Hematopoietic multipotent progenitor cell treated with erythropoietin and hydrocortisone succinate and interleukin-3 and kit ligand, for 15 days (in vitro differentiated cells): ENCODE measurements at places on chromosomes 3 and 15.

DNA sequence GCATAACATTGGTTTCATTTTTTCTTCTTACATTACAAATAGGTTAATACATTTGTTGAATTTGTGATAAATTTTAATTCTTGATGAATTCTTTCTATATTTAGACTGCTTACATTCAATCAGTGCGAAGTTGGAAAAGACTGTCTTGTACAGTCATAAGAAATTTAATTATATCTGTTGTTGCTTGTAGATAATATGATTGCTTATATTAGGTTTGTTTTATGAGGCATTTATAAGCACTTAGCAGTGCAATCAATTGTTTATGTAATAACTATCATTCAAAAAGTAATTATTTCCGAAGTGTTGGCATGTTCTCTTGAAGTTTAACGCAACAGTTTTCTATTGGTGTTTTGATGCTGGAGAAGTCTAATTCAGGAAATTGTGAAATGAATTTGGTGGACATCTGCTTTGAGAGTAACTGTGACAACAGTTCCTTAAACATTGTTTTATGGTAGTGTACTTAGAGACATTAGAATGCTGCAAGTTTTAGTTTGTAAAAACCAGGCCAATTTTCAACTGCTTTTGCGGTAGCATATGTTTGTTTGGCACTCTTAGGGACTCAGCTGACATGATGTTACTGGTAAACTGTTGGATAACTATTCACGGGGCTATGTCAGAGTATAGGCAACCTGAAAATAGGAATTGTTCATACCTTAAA is 99.7 kb downstream of the NAALADL2 start:
- DNase-seq = no peak

DNA sequence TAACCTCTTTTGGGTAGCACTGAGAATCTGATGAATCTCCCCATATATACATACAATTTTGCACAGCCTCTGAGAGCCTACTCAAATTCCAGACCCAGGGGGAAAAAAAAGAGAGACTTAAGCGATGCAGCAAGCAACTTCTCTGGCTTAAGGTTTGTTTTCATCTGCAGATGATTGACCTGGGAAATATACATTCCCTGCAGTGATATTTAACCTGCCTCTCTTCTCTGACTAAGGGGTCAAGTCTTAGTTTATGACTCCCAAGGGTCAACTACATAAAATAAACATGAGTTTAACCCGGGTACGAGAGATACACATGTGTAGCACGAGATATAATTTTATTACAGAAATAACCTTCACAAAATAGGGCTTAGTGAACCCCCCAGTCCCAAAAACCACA is 737.8 kb downstream of the TUSC7 start:
- no peak for DNase-seq

- no peak for DNase-seq
Observed at GRCh38 chr3:122091602-122092295, 36.6 kb downstream of the CD86 start.

DNA sequence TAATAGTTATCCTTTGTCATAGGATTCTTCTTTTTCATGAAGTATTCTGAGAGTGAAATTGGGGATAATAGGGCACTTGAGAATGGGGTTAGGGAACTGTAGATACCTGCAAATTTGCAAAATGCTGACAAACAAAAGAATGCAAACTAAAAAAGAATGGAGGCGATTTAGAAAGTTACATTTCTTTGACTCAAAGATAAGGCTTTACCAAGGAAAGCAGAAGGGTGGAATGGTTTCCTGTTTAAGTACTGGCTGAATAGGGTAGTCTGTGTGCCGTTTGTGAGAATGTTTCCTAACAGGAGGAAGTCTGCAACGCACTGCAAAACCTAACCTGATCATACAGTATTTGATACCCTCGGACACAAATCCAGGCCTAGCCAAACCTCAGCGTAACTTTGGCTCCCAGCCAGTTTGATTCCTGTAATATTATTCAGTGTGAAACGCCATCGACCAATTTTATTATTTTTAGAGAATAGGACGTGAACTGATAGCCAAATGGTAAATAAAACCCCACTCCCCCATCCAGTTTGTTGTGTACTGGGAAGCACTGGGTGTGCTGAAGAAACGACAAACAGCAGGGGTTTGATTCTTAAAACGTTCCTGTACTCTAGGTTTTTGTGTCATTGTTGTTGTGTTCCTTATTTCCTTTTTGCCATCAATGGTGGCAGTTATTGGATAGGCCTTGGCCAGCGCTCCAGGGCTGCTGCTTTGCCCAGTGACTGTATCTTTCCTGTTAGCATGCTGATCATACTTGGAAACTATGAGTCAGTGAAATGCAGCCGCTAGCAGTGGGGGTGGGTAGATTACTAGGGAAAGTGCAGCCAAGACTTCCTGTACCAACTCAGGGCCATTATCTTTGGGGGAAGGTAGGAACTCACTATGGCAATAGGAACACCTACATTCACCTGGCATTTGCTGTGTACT is 148.0 kb upstream of the TBL1XR1 start:
- DNase-seq = peak; percentile 90

- no peak for DNase-seq
Observed at GRCh38 chr3:48180021-48180420, 8.2 kb downstream of the CDC25A start.

DNA sequence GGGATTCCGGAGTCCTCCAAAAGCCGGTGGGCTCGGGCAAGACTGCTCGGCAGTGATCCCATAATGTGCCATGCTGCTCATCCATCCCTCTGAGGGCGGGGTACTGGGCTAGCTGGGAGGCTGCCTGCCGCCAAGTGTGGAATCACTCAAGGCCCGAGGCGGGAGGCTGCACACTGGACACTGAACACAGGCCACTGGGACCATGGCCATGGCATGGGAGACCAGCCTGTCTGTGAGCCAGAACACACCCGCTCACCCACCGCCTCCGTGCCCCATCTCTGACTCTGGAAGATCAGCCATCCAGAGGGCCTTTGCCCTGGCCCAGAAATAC is 1.4 kb downstream of the C3orf22 start:
- no peak for DNase-seq

DNA sequence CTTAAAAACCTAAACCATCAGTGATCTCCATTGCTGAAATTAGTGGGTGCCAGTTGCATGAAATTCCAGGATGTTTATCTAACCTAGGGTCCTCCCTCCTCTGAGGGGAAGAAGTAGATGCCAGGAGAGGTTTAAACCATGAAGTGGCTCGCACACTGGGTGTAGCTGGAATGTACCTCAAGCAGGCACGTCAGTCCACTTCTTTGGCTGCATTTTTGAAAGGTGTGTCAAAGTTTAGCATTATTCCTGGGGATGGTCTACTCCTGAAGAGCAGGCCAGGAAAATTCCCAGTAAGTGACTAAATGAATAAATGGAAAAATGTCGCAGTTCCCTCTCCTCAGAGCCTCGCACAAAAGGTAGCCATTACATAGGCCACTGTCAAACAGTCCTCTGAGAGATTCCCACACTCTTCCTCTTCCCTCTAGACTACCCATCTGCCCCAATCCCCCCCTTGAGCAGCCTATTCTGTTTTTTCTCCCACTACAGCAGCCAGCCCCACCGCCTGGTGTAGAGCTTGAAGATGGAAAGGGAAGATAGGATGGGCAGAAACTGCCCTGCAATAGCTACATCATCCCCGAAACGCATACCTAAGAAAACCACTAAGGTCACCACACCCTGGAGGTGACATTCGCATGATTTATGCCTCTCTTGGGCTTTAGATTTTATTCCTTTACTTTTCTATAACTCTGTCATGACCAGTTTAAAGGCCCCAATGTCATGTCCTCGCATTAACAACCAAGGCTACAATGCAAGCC is 655 bp upstream of the TMOD3 start:
- DNase-seq = no peak

DNA sequence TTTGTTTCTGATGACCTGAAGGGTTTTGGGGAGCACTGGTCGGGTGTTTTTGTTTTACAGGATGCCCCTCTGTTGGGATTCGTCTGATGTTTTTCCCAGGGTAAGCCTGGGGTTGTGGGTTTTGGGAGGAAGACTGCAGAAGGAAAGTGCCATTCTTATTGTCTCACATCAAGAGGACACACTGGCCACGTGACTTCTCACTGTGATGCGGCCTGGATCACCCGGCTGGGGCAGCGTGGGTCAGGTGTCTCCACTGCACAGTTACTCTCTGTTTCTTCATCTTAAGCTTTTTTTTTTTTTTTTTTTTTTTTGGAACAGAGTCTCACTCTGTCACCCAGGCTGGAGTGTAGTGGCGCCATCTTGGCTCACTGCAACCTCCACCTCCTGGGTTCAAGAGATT is 120.5 kb downstream of the TMEM266 start:
- DNase-seq = no peak

DNA sequence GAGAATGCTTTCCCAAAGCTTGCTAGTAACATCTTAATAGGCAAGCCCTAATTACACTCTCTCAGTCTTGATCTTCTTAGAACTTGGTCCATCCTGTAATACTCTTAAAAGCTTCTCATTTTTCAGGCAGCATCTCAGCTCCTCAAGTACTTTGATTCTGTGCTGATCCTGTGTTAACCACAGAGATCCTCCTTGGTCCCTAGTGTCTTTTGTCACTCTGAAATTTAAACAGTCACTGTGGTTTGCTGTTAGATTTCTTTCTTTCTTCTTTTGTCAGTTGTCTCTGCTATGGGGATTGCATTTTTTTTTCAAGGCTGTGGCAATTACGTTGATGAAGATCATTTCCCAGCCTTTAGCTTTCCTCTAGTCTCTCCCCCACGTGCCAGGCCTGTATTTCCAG is 26.0 kb upstream of the UBE3A start:
- no peak for DNase-seq

GRCh38 chr3:187823746-187824145 is 78.5 kb upstream of the BCL6 start:
- DNase-seq = no peak

- no peak for DNase-seq
Observed at GRCh38 chr15:82635798-82636197, 11.4 kb downstream of the CPEB1 start.

- no peak for DNase-seq
Observed at GRCh38 chr3:143208976-143209714, 89.6 kb downstream of the CHST2 start.

GRCh38 chr3:140165781-140166180 is 230.8 kb downstream of the CLSTN2 start:
- DNase-seq = no peak

- DNase-seq = no peak
Observed at GRCh38 chr15:64571857-64572291, 111.5 kb downstream of the ZNF609 start.

DNA sequence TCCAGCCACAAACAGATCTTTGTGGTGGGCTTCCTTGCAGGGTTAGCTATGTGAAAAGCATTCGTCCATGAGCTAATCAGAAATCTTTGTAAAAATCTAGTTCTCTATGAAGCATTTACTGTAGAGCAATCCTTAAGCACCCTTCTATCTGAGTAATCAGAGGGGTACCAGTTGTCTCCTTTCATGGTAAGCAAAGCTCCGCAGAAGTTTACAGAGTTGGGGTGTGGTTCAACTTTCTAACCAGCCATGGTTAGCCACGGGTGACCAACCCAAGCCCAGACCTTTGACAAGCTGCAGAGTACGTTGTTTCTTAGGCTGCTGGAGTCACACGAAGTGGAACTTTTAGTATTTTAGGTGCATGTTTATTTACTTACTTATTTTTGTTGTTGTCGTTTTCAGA is 77.4 kb downstream of the FLNB start:
- no peak for DNase-seq

- no peak for DNase-seq
Observed at GRCh38 chr3:28406241-28406640, 57.6 kb upstream of the AZI2 start.

DNA sequence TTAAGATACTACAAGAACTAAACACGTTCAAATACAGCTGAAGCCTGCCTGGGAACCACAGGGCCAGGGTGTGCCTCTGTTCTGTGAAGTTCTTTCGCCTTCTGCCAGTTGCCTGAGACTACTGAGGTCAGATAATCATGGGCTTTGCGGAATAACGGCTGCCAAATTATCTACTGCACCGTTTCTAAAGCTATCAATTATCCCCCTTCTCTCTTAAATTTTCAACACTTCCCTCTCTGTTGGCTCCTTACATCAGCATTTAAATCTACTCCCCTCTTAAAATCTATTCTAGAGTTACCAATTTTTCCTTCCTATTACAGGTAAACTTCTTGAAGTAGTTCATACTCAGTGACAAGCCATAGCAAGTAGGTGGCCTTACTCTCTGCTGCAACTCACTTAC is 6.2 kb upstream of the NEO1 start:
- DNase-seq = no peak

GRCh38 chr15:56767315-56767714 is 34.0 kb upstream of the ZNF280D start:
- DNase-seq = no peak

- no peak for DNase-seq
Observed at GRCh38 chr3:144774897-144775296, 803.3 kb downstream of the DIPK2A start.

- DNase-seq = no peak
Observed at GRCh38 chr3:192170659-192171058, 556.7 kb downstream of the FGF12 start.

- DNase-seq = no peak
Observed at GRCh38 chr15:62603742-62604141, 438.7 kb upstream of the C2CD4B start.

GRCh38 chr3:123409443-123410148 is 39.3 kb downstream of the ADCY5 start:
- no peak for DNase-seq

DNA sequence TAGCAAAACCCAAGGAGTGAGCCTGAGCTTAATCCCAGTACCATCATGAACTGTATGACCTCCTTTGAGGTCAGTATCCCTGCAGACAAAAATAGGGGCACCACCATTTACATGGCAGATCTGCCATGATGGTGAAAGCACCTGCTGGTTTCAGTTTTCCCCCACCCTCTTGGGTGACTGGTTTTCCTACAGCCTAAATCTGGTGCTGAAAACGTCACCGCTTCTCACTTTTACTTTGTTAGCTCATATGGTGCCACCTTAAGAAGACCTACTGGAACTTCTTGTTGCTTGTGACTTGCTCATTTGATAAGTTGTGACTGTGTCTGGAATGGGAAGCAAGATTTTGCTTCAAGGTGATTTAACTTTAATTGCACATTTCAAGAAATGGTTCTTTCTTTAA is 5.1 kb downstream of the PPP1R2 start:
- DNase-seq = no peak

DNA sequence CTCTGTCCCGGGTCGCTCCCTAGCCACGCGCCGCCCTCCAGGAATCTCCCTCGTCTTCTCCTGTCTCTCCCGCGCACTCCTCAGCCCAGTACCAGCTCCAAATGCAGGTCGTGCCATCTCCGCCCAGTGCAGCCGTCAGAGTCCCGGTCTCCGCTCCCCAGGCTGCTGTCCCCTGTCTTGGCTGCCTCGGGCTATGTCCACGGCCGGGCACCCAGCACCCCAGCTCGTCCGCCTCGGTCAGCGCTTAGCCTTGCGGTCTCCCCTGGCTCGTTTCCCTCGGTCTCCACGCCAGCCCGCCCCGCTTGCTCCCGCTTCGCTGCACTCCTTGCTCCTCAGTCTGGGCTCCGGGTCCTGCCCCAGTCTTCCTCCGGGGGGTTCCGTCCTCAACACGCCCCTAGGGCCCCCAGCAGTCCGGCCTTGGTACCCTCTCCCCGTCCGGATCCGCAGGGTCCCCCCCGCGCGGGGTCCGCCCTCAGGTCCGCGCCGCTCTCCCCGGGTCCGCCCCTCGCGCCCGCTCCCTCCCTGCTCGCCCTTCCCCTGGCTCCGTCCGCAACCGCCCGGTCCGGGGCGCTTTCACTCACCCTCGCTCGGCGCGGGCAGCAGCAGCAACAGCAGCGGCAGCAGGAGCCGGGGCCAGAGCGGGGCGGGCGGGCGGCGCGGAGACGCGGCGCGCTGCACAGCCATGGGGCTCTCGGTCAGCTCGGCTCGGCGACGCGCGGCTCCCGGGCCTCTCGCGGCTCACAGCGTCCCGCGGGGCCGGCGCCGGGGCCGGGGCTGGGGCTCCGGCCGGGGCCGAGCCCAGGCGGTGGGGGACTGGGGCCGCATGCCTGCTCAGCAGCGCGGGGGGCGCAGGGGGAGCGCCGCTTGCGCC is 462 bp downstream of the IGDCC3 start:
- no peak for DNase-seq
